ENCODE measurements at places on chromosomes 6 and 20.

DNA sequence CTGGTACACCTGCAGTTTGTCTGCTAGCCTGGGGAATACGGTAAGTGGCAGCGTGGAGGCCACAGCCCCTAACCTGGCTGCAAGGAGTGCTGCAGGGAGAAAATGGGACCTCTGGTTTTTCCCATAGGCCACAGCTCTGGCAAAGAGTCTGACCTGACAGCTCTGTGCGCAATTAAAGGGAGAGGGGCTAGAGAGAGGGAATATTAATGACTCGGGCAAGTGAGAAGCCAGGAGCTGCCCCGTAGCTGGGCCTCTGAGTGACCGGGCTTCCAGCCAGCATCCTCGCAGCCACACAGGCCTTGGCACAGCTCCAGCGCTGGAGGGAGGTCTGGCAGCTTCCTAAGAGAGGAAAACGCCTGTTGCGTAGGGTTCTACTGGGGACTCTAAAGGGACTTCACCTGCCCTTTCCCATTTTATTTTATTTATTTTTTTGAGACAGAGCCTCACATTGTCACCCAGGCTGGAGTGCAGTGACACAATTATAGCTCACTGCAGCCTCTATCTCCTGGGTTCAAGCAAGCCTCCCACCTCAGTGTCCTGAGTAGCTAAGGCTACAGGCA is 18.2 kb upstream of the OCSTAMP start:
- no peak for DNase-seq

GRCh38 chr6:51891784-51892183 is 195.6 kb downstream of the PKHD1 start:
- DNase-seq: no peak

DNA sequence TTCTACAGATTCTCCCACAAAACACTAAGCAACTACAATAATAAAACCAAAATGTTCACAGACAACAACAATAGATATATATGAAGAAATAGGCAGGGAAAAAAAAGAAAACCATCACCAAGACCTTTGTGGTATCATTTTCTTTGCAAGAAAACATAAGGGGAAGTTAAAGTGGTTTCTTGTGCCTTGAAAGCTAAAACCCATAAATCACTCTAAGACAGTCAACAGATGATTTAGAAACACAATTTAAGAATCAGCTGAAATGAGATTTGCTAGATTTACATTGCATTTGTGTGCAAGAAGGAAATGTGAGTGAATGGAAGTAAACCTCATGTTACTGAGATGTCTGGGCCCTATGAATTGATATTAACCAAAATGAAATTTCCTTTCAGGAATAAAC is 1265.4 kb upstream of the GJE1 start:
- no peak for DNase-seq

DNA sequence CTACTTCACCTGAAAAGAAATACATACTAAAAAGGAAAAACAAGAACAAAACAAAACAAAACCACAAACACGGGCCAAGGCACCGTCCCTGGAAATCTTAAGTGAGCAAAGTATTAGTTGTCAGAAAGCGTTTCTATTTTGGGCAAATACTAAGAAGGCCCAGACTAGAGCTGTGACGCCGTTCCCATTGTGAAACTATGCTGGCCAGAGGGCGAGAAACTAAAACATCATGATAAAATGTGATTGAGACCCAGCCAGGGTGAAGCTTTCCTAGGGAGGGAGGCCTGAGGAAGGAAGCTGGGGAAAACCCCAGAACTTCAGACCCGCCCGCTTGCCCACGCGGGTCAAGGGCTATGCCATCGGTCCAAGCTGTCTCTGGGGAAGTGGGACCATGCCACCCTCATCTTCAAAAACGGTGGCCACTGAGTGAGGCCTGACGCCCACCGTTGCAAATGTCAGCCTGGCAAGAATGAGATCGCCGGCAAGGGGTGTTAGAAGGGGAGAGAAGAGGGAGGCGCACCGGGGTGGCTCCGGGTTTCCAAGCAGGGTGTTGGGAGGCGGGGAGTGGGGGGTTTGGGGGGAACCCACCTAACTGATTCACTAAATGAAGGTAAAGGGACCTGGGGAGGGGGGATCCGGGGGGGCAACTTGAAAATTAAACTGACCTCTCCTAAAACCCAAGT is 1950.9 kb upstream of the DEFB115 start:
- DNase-seq: no peak

- no peak for DNase-seq
Measured at GRCh38 chr20:35511814-35512420, 17.5 kb downstream of the C20orf173 start.

DNA sequence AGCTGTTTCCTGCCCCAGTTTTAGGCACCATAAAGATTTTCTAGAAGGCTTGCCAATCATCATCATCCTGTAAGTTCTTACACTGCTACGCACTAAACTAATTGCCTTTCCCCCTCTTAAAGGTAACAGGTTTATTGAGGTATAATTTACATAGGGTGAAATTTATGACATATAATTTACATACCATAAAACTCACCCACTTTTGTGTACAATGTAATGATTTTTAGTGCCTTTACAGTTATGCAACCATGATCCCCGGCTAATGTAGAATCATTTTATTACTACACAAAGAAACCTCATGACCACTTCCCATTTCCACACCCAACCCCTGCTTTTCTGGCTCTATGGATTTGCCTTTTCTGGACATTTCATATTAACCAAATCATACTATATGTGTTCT is 21.1 kb downstream of the GCNT2 start:
- no peak for DNase-seq

DNA sequence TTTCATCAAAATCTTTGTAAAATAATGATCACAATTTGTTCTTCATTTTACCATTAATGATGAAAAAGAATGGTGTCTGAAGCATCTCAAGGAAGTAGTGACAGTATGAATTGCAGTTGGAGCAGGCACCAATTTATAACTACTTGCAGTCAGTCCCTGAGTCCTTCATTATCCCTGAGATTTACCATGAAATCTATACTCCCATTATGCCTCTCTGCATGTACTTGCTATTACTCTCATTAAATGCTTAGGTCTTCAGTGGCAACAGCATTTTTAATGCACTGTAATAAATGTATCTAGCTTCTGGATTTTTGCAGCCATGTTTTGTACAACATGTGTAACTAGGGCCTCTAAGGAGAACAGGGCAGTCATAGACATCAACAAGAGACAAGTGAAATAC is 708.8 kb downstream of the EYS start:
- DNase-seq: no peak

- DNase-seq: no peak
Measured at GRCh38 chr20:32628960-32629530, 43.9 kb upstream of the NOL4L start.

DNA sequence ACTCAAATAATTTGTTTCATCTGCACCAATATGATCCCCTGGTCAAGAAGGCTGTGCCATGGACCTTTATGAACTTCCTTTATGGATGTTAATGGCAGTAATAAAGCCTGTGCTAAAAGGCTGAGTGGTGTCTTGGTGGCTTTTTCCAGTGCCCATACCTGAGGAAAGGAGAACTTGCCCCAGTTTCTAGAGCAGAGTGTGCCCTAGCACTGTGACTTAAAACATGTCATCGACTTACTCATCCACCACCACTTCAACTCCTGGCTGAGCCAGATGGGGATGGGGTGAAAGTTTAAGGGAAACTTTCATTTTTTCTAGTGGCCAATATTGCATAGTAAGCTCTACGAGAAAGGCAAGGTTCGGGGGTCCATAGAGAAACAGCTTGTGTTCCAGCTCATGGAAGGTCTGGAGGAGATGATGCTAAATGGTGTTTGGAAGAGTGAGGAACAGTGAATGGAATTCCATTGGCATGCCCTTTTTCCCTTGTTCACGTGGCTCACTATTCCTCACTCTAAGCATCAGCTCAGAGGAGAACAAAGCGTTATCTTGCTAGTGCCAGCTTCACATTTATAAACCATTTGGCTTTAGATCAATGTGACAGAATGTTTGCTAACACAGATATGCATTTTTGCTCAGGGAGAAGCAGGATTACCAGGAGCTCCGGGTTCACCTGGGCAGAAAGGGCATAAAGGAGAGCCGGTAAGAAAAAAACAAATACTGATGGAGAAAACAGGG is 71.2 kb downstream of the COL19A1 start:
- DNase-seq: no peak

GRCh38 chr20:56247954-56248782 is at the start of gene MC3R:
Gene MC3R (plus strand): TSS chr20:56248732. CDS start chr20:56248844, 112 bp downstream.
- DNase-seq: no peak

- no peak for DNase-seq
Measured at GRCh38 chr6:137813308-137813970, 53.6 kb upstream of the TNFAIP3 start.

DNA sequence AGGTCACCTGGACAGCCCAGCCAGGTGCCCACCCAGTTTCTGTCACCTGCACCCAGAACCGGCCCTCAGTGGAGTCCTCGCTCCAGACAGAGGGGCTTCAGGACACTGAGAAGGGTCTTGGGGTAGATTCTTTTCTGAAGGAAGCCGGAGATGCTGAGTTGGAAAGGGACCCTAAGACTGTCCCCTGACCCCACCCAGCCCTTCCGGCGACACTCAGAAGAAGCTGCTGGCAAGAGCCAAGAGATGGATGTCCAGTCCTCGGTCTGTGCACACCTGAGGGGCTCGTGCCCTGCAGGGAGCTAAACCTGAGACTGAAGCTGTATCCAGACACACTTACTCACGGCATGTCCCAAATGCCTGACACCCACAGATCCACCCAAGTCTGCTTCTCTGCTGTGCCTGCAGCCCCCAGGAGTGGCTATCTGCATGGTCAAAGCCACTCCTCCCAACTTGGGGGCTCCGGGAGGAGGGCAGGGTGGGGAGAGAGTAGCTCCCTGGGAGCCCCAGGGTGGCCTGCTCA is 20.2 kb downstream of the NTSR1 start:
- DNase-seq: no peak

DNA sequence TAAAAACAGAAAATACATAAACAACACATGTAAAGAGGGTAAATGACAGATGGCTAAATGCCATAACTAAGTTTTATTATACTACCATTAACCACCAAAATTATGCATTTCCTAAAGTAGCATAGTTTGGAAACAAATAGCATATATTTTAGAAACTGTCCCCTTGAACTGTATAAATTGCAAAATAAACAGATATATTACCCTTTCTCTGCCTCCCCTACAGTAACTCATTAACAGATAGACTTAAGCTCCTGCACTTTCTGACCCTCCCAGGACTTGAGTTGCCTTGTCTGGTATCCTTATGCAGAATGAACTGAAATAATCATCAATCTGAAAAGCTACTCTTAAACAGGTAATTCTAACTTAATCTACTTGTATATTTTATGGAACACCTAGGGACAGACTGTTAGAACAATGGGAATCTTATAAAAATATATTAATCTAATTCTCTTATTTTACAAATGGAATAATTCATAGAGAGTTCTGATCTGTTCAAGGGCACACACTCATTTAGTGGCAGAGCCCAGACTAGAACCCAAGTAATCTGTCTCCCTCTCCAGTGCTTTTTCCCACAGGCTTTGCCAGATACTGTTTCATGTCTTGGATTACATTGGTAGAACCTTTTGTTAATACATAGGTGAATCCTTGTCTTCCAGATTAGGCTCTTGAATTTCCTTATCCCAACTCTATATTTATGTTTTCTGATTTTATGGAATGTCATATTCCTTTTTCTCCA is 50.6 kb upstream of the LOC128125822 start:
- DNase-seq: no peak

DNA sequence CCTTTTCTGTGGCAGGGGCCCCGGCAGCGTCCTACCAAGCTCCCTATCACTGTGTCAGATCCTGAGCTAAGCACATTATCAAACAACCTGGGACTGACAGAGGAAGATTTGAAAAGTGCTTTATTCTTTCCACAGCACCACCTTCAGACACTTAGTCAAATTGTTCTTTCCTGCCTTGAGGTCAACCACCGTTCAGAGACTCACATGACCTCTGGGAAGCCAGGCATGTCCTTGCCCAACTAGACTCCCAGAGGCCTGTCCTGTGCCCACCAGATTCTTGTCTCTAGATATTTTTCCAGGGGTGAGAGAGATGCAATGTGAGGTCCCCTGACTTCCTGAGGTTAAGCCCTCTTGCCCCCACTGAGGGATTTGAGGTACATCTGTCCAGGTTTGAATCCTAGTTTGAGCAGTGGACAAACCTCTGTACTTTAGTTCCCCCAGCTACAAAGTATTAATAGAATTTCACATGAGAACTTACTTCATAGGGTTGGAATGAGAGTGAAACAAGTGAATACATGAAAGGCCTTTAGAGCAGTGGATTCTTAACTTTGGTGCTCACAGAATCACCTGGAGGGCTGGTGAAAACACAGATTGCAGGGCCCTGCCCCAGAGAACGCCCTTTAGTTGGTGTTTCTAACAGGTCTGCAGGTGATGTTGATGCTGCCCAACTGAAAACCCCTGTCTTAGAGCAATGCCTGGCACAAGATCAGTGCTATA is 179.8 kb downstream of the CLIC5 start:
- no peak for DNase-seq

- no peak for DNase-seq
Measured at GRCh38 chr6:160733050-160733646, 31.1 kb downstream of the PLG start.

DNA sequence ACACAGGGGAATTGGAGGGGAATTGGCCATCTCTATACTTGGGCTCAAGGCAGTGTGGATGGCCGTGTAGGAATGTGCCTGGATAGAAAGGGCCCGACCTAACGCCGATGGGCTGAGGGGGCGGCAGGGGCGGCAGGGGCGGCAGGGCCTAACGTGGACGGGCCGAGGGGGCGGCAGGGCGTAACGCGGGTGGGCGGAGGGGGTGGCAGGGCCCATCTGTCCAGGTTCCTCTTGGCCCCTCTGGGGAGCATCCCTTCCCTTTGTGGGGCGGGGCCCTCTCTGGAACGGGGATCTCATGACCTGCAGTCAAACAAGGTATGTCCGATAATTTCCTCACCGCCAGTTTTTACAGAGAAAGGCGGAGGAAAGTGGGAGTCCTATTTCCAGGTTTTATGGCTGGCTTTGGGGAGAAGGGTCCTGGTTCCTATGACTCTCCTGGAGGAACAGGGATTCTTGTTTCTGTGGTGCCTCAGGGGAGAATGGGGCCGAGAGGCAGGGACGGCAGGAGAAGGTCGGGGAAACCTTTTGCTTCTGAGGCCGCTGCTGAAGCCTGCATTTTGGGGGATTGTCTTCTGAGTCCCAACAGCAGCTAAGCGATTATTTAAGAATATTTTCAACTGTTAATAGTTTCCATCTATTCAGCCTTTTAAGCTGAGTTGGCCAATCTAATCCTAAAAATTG is 100.8 kb upstream of the FRMD1 start:
- DNase-seq: no peak

- no peak for DNase-seq
Measured at GRCh38 chr6:78831492-78831891, 35.9 kb upstream of the IRAK1BP1 start.

- DNase-seq: no peak
Measured at GRCh38 chr6:154297721-154298120, 58.9 kb downstream of the IPCEF1 start.

DNA sequence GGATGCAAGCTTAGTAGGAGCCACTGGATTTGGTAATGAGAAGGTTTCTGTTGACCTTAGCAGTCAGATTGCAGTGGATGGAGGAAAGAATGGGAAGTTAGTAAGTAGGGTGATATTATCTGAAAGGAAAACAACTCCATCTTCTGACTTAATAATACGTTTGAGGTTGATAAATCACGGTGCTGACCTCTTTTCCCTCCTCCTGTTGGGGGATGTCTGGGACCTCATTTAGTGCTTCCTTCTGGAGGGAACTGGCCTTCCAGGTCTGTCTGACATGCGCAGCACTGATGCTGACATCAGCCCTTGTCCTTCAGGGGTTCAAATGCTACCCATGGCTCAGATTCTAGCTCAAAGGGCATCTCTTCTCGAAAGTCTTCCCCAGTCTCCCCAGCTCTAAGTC is 48.2 kb upstream of the AKAP12 start:
- no peak for DNase-seq

- no peak for DNase-seq
Measured at GRCh38 chr6:122712093-122712447, 67.4 kb upstream of the FABP7 start.

GRCh38 chr20:41649489-41649888 is 31.3 kb upstream of the CHD6 start:
- no peak for DNase-seq

All from T-cell (primary cell).